ENCODE measurements at places on chromosomes 11 and 22. TPM values are rescaled to one million over a fixed set of nuclear protein-coding genes. Genes with fewer than 3 reads are reported as not detected.
A peak's percentile ranks its signal among the peaks of the same experiment; 100 is the strongest.

DNA sequence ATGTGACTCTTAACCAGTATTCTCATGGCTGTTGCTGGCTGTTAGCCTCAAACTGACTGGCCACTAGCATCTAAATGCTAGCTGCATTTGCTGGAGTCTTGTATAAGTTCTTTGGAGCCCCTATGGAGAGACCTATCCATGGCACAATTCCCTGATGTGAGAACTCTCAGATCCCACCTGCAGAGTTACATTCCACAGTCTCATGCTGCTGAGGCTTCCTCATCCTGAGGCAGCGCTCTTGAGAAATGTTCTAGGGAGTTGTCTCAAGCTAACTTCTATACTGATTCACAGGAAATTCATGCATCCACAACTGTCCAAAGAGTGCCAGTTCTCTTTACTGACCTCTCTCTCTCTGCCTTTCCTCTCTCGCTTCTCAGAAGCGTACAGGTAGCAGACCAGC is 218.0 kb upstream of the PITPNB start:
- no peak for DNase-seq

DNA sequence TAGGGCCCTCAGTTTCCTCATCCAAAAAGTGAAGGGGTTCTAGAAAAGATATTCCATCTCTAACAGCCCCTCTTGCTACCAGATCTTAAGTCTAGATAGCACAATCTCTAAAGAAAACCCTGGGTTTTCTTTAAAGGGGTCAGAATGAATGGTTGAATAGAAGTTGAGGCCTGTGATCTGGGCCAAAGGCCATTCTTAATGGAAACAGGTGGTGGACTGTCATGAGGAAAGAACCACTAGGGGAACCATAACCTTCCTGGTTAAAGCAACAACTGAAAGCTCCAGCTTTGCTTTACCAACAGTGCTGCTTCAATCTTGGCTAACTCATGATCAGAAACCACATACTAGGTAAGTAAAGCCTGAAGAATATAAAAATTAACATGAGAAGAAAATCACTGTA is 1.8 kb downstream of the CELF1 start:
- no peak for DNase-seq

DNA sequence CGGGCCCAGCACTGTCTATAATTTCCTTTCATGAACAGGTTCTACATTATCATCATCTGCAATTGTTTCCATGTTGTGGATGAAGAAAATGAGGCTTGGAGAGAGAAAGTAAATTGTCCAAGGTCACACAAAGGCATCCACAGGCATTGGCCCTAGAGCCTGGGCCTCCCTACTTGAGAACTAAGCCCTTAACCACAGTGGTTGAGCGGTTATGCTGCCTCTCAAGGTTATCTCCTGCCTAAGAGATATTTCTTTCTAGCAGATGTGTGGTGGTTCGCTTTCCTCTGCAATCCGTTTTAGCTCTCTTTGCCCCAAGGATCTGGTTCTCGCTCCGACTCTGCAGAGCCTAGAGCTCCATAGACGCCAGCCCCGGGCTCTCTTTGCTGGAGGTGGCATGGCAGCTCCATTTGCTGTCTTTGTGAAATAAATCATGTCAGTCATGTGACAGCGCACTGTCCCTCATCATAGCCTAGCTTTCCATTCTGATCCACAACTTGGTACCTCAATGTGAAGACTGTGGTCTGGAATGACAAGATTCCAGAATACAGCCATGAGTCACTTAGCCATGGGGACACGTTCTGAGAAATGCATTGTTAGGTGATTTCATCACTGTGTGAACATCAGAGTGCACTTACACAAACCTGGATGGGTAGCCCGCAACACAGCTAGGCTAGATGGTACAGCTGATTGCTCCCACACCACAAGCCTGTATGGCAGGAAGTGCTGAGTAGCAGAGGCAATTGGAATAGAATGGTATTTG is 27.2 kb downstream of the RPS6KA4 start:
- DNase-seq = no peak

- no peak for DNase-seq
Measured at GRCh38 chr11:46249938-46250744, 27.3 kb upstream of the CREB3L1 start.

DNA sequence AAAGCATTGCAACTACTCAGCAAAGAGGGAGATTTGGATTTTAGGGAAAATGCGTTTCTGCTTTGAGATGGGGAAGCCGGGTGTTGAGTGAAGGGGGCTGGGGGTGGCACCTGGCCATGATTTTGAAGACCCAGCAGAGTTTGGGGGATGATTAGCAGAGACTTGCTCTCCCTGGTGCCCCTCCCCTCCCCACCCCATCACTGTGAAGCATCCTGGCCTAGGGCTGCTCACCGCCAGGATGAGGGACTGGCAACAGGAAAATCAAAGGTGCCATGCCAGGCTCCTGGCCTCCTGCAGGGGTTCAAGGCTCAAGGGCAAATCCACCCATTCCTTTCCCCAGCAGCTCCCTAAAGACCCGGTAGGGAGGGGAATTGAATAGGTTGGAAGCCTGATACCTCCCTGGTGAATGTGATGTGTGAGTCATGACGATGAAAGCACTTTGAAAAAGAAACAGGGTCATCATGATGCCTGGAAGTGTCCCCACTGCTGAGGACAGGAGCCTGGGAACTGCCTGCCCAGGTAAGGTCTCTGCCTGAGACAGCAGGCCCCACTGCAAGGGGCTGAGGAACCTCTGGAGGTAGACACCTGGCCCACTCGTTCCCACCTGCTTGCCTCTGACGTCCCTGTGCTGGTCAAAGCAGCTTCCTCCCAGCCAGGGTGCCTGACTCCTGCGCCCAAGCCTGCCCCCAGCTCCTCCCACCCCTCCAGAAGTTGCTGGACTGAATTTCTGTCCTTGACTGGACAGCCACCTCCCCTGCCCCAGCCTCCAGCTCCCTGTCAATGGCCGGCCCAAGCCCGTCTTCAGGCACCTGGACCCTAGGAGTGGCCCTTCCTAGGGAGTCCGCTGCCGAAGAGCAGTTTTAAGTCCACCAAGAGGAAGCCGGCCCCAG is 1.7 kb downstream of the CHST1 start:
- DNase-seq = no peak

GRCh38 chr11:79083352-79083751 is 357.5 kb downstream of the TENM4 start:
- DNase-seq = no peak

GRCh38 chr22:32490279-32490678 is 15.7 kb downstream of the FBXO7 start:
- DNase-seq = no peak

- no peak for DNase-seq
Measured at GRCh38 chr22:50633086-50633485, 5.1 kb upstream of the ARSA start.

DNA sequence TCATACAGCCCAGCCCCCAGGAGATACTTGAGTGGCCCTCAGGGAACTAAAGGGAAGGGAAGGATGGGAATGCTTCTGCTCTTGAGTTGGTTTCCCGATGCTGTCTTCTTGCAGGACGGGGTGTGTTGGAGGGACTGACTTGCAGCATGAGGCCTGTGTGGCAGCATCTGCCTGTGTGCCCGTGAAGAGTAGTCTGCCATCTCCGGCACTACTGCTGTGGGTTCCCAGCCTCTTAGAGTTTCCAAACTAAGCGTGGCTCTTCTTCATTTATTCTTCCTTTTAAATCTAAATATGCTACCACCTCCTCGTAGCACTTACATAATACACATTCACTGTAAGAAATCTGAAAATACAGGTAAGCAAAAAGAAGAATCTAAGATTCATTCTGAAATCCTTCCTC is 12.8 kb downstream of the EXT2 start:
- DNase-seq = no peak

GRCh38 chr11:2462986-2463765 is 18.4 kb downstream of the KCNQ1 start:
- peak; percentile 40 for DNase-seq

DNA sequence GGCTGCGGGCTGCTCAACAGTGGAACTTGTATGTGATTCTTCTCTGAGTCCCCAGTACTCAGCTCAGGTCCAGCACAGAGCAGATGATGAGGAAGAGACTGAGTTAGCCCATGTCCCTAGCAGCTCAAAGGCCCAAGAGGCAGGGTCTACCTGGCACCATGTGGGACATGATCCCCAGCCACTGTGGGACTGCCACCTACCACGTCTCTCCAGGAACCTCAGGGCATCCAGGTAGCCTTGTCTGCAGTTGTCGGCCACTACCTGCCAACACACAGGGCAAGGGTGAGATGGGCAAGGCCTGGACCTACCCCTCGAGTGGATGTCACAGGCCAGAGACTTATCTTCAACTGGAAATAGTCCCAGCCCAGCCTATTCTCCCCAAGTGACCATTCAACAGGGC is 4.4 kb downstream of the PNPLA5 start:
- no peak for DNase-seq

DNA sequence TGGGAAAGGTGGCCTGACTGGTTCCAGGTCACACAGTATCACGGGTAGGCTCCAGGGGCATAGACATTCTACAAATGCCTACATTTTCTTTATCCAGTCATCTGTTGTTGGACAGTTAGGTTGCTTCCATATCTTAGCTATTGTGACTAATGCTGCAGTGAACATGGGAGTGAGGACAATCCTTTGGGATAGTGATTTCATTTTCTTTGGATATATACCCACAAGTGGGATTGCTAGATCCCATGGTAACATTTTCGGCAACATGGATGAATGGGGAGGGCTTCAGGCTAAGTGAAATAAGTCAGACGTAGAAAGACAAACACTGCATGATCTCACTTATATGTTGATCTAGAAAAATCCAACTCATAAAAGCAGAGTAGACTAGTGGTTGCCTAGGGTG is 744.3 kb downstream of the NTM start:
- DNase-seq = no peak

GRCh38 chr11:3058753-3059664 is 1.8 kb upstream of the CARS1 start:
- no peak for DNase-seq

DNA sequence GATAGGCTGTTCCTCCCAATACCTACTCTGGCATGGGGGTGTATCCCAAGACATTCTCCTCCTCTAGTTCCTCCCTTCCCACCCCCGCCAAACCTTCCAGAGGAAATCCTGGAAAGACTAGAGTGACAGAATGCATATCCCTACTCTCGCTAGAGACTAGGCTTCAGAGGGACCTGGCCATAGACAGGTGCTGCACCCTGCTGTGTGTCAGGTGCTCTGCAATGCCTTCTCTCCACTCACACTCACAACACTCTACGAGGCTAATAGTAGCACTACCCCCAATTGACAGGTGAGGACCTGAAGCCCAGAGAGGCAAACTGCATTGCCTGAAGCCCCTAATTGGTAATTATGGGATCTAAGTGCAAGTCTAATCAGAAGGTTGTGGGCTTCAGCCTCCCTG is 46.2 kb upstream of the LMO1 start:
- DNase-seq = no peak

DNA sequence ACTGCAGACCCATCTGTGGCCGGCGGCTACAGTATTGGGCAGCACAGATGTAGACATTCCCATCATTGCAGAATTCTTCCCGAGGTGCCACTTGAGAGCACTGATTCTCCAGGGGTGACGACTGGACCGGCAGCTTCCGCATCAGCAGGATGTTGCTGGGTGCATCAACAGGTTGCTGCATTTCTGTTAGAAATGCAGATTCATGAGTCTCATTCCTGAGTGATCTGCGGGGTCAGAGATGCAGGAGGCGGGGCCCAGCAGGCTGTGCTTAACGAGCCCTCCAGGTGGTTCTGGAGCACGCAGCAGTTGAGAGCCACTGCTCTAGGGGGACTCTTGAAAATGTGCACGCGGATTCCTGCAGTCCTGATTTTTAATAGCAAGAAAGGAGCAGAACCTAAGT is 321.8 kb downstream of the TBC1D22A start:
- DNase-seq = no peak

- no peak for DNase-seq
Measured at GRCh38 chr22:25495285-25495684, 69.2 kb upstream of the GRK3 start.

DNA sequence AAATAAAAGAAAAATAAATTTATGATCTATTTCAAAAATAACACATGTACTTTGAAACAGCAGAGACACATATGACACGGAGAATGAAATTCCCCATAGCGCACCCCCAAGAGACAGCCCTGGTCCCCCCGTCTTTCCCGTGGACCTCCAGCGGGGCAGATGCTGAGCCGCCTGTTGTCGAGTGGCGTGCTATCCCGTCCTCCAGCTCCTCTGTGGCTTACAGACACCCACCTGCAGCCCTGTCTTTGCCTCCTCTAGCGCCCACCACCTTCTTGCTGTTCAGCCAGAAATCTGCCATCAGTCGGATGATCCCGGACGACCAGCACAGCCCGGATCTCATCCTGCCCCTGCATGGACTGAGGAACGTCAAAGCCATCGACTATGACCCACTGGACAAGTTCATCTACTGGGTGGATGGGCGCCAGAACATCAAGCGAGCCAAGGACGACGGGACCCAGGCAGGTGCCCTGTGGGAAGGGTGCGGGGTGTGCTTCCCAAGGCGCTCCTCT is 44.4 kb upstream of the PPP6R3 start:
- DNase-seq = no peak

GRCh38 chr22:46536537-46537224 is 739 bp downstream of the CELSR1 start:
- no peak for DNase-seq

GRCh38 chr22:29872144-29872893 is 10.7 kb upstream of the MTMR3 start:
- no peak for DNase-seq

DNA sequence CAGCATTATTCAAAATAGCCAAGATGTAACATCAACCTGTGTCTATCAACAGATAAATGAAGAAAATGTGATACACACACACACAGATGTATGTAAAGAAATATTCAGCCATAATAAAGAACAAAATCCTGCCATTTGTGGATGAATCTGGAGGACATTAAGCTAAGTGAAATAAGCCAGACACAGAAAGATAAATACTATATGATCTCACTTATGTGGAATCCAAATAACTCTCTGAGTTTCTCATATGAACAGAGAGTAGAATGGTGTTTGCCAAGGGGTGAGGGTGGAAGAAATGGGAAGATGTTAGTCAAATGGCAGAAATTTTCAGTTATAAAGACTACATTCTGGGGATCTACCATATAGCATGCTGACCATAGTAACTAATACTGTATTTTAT is 224.2 kb downstream of the GUCY1A2 start:
- DNase-seq = no peak

DNA sequence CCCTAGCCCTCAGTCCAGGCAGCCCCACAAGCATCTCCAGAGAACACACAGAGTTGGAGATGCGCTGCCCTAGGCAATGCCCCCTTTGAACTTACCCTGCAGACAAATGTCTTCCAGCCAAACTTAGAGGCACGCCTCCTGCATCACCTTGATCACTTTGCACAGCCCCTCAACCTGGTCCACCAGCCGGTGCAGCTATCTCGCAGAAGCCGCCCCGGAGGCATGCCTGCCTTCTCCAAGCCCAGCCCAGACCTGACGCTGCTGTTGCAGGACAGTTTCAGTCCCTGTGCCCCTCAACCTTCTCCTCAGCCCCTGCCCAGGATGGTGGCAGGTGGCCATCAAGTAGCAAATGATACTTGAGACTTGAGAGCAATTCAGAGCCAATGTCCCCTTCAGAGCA is 16.7 kb upstream of the POU2AF1 start:
- no peak for DNase-seq

SMTNL1 gene
- not detected for total RNA-seq

JAM3 gene
- total RNA-seq = 33.5 TPM

MMP12 gene
- 0.34 TPM for total RNA-seq

GLB1L3 gene
- 0.18 TPM for total RNA-seq

ADAMTS8 gene
- total RNA-seq = 47.7 TPM

All from lung (tissue), 17 donors.